ENCODE measurements at places on chromosomes 4 and X.

DNA sequence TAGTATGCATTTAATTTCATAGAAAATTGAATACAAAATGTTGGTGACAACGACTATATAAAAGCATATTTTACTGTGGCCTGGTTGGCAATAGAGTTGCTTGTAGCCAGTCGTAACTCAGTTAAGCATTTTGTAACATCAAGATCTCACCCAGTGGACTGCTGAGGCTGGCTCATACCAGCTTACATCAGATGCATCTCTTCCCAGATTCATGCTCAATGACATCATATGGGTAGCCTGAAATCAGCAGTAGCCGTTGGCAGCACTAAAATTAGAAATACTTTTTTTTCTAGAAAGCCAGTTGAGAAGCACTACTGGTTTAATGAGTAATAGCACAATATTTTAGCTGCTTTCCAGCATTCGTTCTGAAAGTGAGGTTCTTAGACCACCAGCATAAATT, 341.2 kb downstream of the TECRL start:
- DNase-seq: no peak

DNA sequence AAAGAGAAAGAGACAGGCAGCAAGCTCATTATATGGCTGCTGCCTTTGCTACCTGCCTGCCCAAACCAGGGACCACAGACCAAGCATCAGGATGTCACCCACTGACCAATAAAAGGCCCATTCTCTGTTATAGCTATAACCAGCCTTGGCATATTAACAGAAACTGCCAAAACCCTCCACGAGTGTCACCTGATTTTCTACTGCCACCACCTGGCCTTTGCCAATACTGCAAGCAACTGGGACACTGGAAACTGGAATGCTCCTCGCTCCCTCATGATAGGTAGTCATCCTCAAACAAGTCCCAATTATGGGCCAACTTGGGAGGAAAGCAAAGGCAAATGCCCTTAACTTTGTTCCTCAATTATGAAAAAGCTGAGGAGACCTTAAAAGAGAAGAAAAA, 76.0 kb downstream of the SPIN4 start:
- no peak for DNase-seq

DNA sequence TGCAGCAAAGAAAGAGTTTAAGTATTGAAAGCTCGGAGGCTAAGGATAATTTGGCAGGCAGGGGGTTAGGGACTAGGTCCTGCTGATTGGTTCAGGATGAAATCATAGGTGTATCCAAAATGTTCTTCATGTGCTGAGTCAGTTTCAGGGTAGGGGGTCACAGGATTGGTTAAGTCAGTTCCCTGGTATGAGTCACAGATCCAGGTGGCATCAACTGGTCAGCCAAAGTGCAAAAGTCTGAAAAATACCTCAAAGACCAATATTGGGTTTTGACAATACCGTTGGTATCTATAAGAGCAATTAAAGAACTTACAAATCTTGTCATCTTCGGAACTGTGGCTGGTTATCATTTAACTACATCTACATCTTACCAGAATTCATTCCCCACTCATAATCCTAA, 25.6 kb upstream of the PRDM8 start:
- no peak for DNase-seq

DNA sequence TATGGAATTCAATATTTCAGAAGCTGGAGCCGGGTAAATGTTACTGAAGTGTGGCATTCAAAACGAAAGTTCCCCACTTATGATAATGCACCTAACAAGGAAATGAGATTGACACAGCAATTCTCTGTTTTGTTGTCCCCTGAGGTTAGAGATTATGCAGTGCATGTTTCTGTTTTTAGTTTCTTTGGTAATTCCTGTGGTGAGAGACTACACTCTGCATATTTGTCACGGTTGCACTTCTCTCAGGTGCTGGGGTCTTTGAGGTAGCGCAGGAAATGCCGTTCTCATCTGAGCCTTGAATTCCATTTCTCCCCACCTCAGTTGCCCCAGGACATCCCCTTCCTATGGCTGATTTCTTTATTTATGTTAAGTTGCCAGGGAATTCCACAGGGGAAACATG, 15.3 kb upstream of the BEND4 start:
- DNase-seq: no peak

DNA sequence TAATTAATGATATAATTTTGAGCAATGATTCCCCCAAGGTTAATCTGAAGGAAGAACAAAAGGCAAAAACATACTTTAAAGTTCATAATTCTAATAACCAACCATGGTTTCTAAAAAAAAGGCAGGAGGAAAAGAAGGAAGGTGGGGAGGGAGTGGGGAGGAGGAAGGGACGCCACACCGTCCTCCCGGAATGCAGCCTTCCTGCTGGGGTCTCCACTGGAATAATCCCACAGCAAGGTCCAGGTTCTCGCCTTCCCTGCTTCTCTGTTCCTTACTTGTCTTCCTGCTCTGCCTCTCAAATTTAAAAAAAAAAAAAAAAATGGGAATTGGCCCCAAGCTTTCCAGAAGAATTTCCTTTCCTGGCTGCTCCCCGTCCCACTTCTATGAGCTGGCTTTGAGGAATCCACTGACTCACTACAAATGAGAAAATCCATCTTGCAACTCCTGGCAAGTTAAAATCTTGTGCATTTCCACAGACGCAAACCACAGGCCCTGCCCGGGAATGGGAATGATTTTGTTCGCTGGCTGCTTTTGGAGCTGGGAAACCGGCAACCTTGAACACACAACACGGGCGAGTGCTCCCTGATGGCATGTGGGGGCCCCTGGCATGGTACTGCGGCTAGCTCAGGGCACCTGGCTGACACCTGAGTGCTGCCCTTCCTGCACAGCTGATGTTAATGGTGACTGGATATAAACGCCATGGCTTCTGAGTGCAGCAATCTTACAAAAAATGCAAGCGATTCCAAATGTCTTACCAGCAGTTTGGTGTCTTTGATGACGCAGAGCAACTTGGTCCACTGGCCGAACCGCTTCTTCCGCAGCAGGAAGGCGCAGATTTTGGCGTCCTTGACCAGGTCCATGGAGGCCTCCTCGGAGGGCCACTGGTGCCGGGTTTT, 97.0 kb downstream of the AFAP1 start:
- DNase-seq: no peak

- no peak for DNase-seq
Measured at GRCh38 chr4:40099010-40099409, 42.4 kb downstream of the N4BP2 start.

DNA sequence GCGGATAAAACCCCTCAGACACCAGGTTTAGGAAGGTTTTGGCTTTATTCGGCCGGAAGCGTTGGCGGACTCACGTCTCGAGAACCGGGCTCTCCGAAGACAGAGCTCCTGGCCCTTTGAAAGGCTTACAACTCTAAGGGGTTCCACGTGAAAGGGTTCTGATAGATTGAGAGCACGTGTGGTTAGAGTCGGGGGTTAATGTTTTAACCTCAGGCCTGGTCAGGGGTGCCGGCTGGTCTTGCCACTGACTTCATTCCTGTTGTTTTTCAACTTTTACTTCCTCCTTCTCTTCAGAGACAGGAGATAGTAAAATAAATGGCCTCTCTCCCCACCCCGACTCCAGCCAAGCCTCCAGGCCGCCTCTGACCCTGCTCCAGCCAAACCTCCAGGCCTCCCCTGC, 4.7 kb upstream of the ASMT start:
- no peak for DNase-seq

DNA sequence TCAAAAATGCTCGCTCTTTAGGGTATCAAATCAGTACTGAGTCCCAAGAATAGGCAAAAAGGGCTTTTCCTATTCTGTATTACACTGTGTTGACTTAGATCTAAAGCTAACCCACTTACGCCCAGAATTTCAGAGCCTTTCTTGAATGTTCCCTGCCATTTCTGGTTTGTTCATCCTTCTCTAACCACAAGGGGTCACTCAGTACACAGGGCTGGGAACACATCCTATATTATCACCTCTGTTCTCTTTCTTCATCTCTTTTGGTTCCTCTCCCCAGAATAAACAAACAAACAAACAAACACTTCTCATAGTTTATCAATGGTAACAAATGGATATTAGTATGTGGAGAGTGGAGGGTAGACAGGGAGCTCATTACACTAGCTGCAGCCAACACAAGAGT, 25.5 kb upstream of the MORC4 start:
- DNase-seq: no peak

GRCh38 chr4:108543359-108543968, 76.9 kb upstream of the RPL34 start:
- no peak for DNase-seq

- no peak for DNase-seq
Measured at GRCh38 chrX:127011629-127012028, 192.1 kb downstream of the PRR32 start.

DNA sequence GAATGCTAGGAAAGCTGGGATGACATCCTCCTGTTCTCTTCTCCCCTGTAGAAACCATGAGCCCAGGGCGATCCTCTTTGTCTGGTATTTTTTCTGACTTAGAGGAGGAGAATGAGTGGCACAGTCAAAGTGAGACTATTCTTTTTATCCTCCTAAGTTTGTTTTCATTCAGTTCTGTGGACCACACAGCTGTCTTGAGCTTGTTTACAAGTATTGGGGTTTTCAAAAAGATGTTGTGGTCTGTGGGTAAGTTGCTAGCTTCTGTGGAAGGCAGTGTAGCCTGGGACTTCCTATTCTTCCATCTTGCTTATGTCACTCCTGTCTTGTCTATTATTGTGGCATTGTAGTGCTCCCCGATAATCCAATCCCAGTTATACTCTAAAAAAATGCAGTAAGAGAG, 223.0 kb downstream of the PAPSS1 start:
- no peak for DNase-seq

GRCh38 chr4:15894921-15895916, 43.3 kb downstream of the FGFBP1 start:
- DNase-seq: no peak

- no peak for DNase-seq
Measured at GRCh38 chr4:26958925-26959653, 98.4 kb downstream of the STIM2 start.

GRCh38 chr4:42104521-42104920, 47.9 kb downstream of the BEND4 start:
- DNase-seq: no peak

- DNase-seq: no peak
Measured at GRCh38 chr4:148651991-148652390, 209.8 kb upstream of the NR3C2 start.

DNA sequence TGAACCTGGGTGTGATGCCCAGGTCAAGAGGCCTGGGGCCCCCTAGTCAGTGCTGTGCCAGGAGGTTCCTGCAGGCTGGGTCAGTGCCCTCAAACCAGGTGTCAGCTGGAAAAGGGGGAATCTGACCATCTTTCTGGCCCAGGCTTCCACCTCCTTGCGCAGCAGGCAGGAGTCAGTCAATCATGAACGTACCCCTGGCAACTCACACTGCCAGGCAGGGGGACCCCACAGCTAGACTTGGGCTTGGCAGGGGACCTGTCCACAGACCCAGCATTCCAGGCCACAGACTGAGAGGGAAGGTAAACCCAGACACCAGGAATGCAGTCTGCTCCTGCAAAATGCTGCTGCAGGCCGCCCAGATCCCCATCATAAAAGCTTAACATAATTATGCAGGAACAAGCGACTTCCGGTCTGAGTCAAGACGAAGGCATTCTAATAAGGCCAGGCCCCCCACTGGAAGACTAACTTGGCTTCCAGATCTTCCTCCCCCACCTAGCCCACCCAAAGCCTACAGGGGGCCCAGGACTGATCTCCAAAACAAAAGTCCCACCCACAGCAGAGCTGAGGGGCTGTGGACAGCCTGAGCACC, 156.3 kb downstream of the BCOR start:
- DNase-seq: no peak

GRCh38 chr4:138977524-138977923, 38.1 kb upstream of the NOCT start:
- no peak for DNase-seq

DNA sequence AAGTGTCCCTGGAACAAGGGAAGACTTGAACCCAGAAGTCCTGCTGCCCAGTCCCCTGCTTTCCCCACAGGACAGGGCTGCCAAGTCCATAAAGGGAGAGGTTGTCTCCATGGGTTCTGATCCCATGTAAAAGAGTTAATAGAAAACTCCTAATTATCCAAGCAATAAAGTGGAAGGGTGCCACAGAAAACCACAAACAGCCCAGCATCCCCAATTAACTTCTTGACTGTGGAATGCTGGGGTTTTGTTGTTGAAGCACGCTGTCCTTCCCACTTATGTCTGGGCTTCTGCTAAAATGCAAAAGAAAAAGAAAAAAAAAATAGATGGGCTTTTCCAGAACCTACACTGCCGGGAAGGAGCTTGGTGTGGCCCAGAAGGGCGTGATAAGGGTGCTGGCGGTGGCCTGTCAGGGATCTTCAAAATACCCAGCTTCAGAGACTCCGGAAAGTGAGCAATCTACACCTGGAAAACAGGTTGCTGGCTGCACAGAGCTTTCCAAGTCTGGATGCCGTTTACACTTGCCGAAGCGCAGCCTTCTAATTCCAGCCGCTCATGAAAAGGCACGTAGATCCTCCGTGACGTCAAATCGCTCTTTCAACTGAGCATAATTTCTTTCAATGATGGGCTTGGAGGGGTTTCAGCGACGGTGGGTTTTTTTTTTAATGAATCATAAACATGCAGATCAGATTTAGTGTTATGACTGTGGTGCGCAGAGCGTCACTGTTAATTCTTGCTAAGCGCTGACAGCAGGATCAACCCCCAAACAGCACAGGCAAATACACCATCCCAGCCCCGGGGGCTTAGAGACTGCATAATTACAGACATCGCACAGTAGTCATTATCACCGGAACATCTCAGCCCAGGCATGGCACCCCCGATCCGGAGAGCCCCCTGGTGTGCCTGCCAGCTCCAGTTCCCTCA, 197.6 kb downstream of the BCOR start:
- DNase-seq: no peak

DNA sequence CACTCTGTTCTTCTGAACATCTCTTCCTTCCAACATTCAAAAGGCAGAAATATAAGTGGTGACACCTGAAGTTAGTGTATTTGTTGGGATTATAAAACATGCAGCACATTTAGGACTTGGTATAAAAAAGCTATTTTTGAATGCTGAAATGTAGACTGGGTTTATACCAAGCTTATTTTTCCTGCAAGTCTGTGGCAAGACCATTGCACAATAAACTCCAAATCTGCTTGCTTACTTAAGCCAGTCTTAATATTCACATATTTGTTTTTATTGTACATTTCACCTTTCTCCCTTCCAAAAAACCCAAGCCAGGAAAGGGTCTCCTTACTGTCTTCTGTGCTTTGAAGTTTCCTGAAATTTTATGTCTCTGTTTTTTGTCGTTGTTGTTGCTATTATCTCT, 63.7 kb downstream of the FHIP1A start:
- no peak for DNase-seq

Data from stimulated activated CD8-positive, alpha-beta memory T cell treated with anti-CD3 and anti-CD28 coated beads, Interleukin-15, amount 100 ng/mL, for 4 hours (primary cell).